ENCODE measurements at places on chromosomes 7 and 10.
A peak's percentile ranks its signal among the peaks of the same experiment; 100 is the strongest.

DNA sequence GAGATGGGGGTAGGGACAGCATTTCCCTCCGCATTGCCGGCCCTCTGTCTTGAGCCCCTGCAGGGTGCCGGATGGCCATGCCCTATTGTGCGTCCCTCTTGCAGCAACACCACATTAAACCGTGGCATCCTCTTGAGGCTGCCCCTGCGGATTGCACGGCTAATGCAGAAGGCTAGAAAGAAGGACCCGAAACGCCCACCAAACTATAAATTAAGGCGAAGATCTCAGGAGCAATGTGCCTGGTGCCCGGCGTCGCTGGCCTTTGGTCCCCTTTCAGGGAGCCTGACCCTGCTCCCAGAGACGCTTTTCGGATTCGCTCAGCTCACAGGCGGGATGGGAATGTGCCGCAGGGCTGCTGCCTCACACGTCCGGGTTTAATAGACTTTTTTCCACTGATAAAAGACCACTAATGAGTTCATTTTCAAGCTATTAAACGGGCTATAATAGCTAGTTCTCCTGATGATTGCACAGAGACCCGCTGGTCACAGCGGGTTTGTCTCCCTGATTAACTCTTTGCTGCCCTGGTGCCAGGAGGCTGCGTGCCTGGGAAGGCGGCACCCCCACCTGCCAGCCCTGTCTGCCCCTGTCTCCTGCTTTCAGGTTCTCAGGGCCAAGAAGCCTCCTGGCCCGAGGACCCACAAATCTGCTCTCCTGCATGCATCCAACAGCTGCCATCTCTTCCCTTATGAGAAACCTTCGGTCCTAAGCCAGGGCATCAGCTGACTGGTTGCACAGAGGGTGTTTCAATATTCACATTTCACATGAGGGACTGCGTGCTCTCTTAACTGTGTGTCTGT is 128.3 kb downstream of the ADARB2 start:
- H3K36me3 ChIP-seq = no peaks in the 10 kb centered on the region
- no peak for DNase-seq
- H3K4me3 ChIP-seq = no peak overlapping the region
- no peak overlapping the region for H3K27ac ChIP-seq
- H3K27me3 ChIP-seq = no peaks in the 10 kb centered on the region
- peaks cover 2% of the 10 kb centered on the region for H3K4me1 ChIP-seq

DNA sequence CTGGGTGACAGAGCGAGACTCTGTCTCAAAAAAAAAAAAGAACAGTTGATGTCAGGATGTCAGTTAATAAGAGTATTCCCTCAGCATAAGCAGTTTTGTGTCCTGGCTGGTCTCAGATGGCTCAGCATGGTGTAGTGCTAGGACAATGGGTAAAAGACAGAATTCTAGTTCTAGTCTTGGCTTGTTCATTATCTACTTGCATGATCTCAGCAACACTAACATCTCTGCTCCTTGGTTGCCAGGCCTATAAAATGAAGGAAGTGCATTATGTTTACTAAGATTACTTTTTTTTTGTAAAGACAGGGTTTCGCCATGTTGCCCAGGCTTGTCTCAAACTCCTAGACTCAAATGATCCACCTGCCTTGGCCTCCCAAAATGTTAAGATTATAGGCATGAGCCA is 84.3 kb upstream of the SP8 start:
- no peak for DNase-seq
- H3K27me3 ChIP-seq = no peaks in the 10 kb centered on the region
- H3K27ac ChIP-seq = no peak overlapping the region
- H3K4me3 ChIP-seq = no peak overlapping the region

- H3K36me3 ChIP-seq = no peaks in the 10 kb centered on the region
- H3K4me3 ChIP-seq = no peak overlapping the region
- no peak overlapping the region for H3K27ac ChIP-seq
- DNase-seq = no peak
Observed at GRCh38 chr7:121334875-121335648, 6.3 kb downstream of the WNT16 start.

- H3K36me3 ChIP-seq = peaks cover 20% of the 10 kb centered on the region
- no peaks in the 10 kb centered on the region for H3K27me3 ChIP-seq
- H3K27ac ChIP-seq = no peak overlapping the region
- no peak overlapping the region for H3K4me3 ChIP-seq
Observed at GRCh38 chr10:22581461-22581860, 132.9 kb downstream of the PIP4K2A start.

GRCh38 chr7:119996634-119997033 is 276.3 kb upstream of the KCND2 start:
- H3K4me1 ChIP-seq = no peaks in the 10 kb centered on the region
- no peak overlapping the region for H3K27ac ChIP-seq
- H3K36me3 ChIP-seq = no peaks in the 10 kb centered on the region
- H3K27me3 ChIP-seq = no peaks in the 10 kb centered on the region
- H3K4me3 ChIP-seq = no peak overlapping the region

- H3K4me1 ChIP-seq = peaks cover 4% of the 10 kb centered on the region
- H3K4me3 ChIP-seq = no peak overlapping the region
- peak; percentile 2 for DNase-seq
- no peak overlapping the region for H3K27ac ChIP-seq
- H3K36me3 ChIP-seq = no peaks in the 10 kb centered on the region
- no peaks in the 10 kb centered on the region for H3K27me3 ChIP-seq
Observed at GRCh38 chr7:47905076-47905920, 43.0 kb downstream of the PKD1L1 start.

- H3K36me3 ChIP-seq = no peaks in the 10 kb centered on the region
- no peak for DNase-seq
- no peaks in the 10 kb centered on the region for H3K27me3 ChIP-seq
- H3K4me3 ChIP-seq = no peak overlapping the region
- no peaks in the 10 kb centered on the region for H3K4me1 ChIP-seq
Observed at GRCh38 chr7:45435846-45436245, 138.3 kb upstream of the ADCY1 start.

GRCh38 chr10:94287336-94287735 is 75.4 kb downstream of the NOC3L start:
- no peak for DNase-seq
- H3K4me1 ChIP-seq = no peaks in the 10 kb centered on the region
- no peaks in the 10 kb centered on the region for H3K36me3 ChIP-seq
- H3K27me3 ChIP-seq = no peaks in the 10 kb centered on the region

- no peaks in the 10 kb centered on the region for H3K27me3 ChIP-seq
- H3K36me3 ChIP-seq = no peaks in the 10 kb centered on the region
- peaks cover 36% of the 10 kb centered on the region for H3K4me1 ChIP-seq
Observed at GRCh38 chr7:130349911-130350782, 5.5 kb downstream of the CPA5 start.

DNA sequence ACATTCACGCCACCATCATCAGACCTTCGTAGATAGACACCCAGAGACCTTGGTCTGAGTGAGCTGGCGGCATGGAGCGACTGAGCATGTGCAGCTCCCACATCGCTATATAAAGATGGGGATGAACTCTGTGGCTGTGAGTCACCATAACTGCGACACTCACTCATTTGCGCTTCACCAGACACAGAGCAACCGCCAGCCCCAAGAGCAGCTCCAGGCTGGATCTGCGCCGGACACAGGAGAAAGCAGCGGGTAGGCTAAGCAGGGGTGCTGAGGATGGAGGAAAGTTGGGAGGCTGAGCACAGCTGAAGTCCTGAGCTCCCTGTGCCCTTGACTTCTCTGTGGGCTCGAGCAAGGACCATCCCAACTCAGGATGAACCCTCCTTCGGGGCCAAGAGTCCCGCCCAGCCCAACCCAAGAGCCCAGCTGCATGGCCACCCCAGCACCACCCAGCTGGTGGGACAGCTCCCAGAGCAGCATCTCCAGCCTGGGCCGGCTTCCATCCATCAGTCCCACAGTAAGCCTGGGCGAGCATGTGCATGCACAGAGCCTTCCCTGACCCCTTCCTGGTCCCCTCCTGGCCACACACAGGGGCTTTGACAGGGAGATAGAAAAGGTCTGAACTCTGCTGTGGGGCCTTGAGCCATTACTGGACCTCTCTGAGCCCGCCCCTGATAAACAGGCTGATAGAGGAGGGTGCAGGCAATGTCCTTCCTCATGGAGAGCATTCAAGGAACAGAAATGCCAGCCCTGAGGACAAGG is at the start of gene OPN4:
Gene OPN4 (plus strand): TSS at position 137 of the 762 bp plus-strand sequence. CDS start 237 bp downstream, at position 374.
- H3K4me3 ChIP-seq = no peak within 1 kb of the TSS
- H3K36me3 ChIP-seq = no peaks in the 10 kb centered on the region
- H3K27ac ChIP-seq = no peak within 1 kb of the TSS
- H3K27me3 ChIP-seq = no peaks in the 10 kb centered on the region
- no peak for DNase-seq
- H3K4me1 ChIP-seq = peaks cover 2% of the 10 kb centered on the region

Measured in trophoblast cell (in vitro differentiated cells and primary cell).